Testis (tissue), 5 donors: ENCODE measurements at places on chromosomes 4 and X.

GRCh38 chr4:133268205-133268604, 119.1 kb downstream of the PCDH10 start:
- no peak for DNase-seq

DNA sequence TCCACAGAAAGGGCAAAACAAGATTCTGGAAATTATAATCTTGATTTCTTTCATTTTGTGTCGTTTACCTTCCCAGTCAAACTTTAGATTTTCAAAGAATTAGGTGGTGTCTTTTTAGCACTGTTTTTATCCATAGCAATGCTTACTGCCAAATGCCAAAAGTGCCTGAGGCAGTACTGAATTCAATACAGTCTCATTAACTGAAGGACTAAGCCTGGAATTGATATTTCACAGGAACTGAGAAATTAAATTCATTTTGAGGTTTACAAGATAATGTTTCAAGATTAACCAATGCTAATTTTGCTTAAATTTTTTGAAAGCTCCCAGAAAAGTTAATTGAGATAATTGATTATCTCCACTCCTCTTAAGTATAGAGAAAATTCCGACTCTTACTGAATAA, 68.8 kb upstream of the ARHGAP24 start:
- no peak for DNase-seq

- no peak for DNase-seq
These were observed 91.2 kb upstream of the C1QTNF7 start for GRCh38 chr4:15336410-15337167.

GRCh38 chrX:84358271-84358670, 144.0 kb downstream of the HDX start:
- no peak for DNase-seq

GRCh38 chr4:105572296-105572695, 19.9 kb downstream of the ARHGEF38 start:
- DNase-seq, result no peak

DNA sequence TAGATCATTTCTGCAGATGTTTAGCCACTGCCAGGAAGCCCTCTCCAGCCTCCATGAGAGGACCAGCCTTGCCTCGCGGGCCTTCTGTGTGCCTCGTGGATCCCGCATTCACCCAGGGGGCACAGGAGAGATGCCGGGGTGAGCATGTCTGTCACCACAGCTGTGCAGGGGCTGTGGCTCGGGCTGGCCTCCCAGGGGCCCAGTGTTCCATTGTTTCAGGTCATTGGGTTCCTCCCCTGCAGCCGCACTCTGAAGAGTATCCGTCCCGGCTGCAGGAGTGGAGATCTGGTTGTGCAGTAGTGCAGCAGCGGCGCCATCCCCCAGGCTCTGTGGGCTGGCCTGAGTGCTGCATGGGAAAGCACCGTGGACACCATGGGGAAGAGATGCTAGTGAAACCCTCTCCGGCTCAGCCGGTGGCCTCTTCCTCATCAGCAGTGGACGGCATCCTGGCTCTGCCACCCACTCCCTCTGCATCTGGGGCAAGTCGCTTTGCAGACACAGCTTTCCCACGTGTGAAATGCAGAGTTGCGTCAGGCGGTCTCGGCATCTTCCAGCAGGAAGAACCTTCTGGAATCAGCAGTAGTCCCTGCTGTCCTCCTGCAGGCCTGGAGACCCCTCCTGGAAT, 29.1 kb downstream of the TBC1D14 start:
- DNase-seq, result peak; percentile 22
